ENCODE measurements at places on chromosomes 7 and 10.

DNA sequence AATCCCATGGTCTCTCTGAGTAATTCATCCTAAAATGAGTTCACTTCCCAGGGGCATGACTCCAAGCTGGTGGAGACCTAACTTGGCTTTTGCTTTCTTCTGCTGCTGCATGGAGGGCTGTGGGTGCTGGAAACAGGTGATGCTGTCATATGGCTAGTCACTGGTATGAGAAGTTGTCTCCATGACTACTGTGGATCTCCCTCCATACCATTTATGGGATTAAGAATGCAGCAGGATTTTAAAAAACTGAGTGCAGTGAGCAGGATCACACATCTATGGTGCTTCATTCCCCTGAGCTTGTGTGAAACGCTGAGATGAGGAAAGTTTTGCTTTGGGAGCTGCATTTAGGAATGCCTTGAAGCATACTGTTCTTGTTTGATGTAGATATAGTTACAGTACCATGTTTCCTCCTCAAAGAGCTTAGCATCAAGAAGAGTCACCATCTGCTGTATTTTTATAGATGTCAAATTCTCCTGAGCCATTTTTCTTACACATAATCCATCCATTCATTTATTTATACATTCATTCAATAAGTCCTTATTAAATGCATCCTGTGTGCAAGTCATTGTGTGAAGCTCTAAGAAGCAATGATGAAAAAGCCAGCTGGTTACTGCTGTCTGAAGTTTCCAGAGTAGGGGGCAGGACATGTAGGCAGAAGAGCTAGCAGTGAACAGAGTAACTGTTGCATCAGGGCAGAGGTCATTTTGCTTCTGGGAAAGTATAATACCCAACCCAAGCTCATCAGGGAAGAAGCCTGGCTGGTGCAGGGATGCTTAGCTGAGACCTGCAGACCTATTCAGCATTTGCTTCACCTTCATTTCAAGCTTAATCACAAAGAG is 534.8 kb downstream of the AUTS2 start:
- peak; percentile 74 for DNase-seq

GRCh38 chr7:141387521-141388217 is 163.5 kb upstream of the AGK start:
- no peak for DNase-seq

DNA sequence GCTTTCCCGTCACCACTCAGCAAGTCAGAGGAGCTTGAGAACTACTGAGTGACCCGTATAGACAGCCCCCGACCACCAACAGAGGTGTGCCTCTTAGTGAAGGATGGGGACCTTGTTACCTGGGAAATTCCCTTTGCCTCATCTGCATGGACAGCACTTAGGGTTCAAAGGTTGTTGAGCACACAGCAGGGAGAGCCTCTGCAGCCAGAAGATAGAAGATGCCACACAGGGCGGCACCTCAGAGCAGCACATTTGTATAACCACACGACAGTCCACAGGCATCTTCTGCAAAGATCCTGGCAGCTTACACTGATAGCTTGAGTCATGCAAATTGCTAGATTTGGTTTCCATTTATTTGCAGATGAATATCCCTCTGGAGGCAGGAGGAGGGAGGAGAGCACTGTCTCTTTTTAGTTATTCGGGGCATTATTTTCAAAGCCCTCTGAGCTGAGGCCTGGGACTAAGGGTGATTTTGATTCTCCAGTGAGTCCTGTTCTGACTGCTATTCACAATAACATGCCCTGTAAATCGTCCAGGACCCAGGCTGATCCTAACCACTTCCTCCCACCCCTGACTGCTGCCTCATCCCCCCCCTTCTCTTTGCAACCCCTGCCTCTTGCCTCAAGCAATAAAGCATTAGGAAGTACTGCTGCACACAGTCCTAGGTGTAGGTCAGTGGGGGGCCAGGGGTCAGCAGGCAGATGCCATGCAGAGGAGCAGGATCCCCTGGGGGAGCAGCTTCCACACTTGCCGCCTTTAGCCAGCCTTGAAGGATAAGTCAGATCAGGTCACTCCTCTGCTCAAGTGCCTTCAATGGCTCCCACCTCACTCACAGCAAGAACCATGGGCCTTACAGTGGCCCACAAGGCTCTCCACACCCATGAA is 24.6 kb upstream of the INMT start:
- DNase-seq, result no peak

DNA sequence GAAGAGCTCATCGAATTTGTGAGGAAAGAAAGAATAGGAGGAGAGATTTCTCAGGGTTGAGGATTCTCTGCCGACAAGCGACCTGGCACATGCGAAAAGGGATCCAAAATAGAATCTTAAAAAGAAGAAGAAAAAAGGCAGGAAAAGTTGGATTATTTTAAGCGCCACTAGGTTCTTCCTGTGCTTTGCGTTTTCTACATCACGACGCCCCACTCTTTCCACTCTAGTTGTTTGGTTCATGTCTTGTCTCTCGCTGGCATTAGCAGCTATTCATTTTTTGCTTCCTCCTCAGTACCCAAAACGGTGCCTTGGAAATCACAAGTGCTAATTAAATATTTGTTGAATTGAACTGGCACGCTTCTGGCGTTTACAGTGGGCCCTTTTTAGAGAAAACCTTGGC is 674 bp upstream of the FRA10AC1 start:
- DNase-seq, result no peak

- no peak for DNase-seq
Observed at GRCh38 chr10:130140425-130140824, 4.2 kb downstream of the GLRX3 start.

- DNase-seq, result no peak
Observed at GRCh38 chr10:69865450-69865849, 63.7 kb downstream of the COL13A1 start.

DNA sequence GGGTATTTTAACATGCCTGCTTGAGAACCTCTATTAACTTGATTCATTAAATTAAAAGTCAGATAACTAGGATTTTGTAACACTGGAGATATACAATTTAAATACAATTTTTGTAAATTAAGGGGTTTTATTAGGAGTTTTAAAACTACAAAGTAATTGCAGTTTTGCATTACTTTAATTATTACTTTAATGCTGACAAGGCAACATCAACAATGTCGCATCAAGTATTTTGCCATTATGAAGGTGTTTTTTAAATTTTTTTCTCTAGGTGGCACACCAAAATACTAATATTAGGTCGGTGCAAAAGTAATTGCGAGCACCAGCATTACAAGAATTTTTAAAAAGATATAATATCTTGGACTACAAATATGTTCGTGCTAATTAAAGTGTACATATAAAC is 513.4 kb downstream of the ANKRD7 start:
- DNase-seq, result no peak

DNA sequence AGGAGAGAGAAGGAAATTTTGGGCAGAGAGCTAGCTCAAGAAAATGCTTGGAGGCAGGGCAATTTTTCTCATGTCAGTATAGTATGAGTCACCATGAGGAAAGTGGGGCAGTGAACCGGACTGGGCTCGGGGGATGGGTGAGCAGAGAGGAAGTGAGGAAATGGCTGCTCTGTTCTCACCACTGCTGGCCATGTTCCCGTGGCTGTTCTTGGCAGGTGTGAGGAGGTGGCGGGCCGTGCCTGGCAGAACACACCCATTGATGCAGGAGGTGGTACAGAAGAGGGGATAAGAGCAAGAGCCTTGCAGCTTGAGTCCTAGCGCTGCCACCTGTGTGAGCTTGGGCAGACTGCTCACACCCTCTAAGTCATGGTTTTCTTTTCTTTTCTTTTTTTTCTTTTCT is 304.4 kb upstream of the LYZL1 start:
- no peak for DNase-seq

DNA sequence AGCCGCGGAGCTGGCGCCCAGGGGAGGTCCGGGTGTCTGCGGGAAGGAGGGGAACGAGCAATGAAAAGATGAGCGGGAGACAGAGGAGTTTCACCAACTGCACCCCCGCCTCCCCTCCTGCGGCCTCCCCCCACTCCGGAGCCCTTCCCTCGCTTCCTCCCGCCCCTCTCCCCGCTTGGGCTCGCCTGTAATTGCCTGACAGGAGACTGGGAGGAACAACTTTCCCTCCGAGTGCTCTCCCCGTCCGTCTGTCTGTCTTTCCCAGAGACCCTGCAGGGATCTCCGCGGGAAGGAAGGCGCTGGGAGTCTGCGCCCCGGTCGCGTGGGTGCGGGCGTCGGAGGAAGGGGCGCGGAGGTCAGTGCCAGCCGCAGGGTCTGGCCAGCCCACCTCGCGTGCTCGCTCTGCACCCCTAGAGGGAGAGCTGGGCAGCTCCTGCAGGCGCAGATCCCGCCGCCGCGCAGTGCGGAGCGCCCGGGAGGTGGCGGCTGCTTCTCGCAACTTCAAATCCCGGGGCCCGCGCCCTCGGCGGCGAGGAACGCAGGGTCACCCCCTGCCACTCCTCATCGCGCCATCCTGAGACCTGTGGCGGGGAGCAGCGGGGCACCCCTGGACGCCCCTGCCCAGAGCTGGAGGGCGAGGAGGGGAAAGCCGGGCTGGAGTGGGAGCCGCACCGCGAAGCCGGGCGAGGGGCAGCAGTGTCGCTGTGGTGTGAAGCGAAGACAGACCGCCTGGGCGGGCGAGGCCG is 511 bp upstream of the NRP1 start:
- peak; percentile 44 for DNase-seq

- no peak for DNase-seq
Observed at GRCh38 chr10:110163192-110163773, 44.1 kb upstream of the MXI1 start.

- DNase-seq, result peak; percentile 31
Observed at GRCh38 chr7:27784399-27785053, 44.6 kb downstream of the TAX1BP1 start.

GRCh38 chr10:34918776-34919315 is 103.8 kb upstream of the PARD3 start:
- no peak for DNase-seq

- DNase-seq, result peak; percentile 78
Observed at GRCh38 chr7:100803398-100804161, 23.7 kb downstream of the EPHB4 start.

DNA sequence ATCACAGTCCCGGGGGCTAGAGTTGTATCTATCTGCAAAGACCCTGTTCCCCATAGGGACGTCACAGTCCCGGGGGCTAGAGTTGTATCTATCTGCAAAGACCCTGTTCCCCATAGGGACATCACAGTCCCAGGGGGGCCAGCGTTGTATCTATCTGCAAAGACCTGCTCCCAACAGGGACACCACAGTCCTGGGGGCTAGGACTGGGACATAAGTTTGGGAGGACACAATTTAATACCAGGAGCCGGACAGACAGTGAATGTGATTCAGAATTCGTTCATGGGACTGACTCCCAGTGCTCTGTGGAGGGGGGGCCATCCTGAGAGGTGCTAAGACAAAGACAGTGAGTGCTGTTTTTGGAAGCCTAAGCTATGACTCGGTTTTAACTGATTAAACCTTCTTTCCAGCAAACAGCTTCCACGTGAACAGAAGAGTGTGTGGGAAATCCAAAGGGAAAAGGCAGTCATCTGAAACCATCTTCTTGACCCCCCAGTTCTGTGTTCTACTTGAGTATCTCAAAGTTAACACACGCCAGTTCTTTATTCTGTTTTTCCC is 153.0 kb downstream of the DIP2C start:
- no peak for DNase-seq

GRCh38 chr7:101882595-101883564 is 65.5 kb downstream of the CUX1 start:
- no peak for DNase-seq
